ENCODE measurements at places on chromosomes 4 and X.

DNA sequence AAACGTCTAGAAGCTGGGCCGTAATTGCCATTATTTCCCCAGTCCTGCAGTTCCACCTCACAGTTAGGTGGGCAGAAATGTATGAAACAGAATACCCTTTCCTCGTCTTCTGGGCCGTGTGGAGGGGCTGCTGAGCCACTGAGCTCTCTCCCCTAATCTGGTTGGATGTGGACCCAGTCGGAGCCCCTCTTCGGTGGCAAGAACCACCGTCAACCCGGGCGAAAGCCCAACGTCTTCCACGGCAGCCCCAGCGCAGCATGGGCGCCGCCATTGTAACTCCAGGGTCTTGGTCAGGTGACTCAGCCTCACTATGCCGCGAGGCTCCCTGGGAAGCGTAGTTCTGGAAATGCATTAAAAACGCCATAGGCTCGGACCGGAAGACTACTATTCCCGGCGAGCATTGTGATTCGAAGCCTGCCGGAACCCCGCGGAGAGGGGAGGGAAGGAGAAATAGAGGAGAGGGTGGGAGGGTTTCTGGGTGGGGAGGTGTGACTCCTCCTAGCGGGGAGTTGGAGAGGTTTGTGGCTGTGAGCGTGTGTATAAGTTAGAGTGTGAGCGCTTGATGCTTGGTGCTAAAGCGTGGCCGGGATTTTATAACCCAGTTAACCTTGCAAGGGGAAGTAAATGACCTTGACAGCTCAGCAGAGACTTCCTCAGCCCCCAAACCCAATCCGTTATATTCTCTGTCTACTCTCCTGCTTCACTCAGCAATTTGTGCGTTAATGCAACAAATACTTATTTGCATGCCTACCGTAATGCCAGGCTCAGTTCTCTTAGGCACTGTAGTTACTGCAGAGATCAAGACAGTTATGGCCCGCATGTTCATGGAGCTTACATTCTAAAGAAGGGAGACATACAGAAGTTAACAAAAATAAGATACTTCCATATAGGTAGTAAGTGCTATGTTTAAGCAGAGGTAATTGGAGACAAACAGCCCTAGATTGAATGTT, at the start of gene GATB:
GATB (minus strand) TSS at position 296 of the 950 bp plus-strand sequence; CDS start at position 271, 25 bp downstream.
- peak; percentile 95 for DNase-seq

DNA sequence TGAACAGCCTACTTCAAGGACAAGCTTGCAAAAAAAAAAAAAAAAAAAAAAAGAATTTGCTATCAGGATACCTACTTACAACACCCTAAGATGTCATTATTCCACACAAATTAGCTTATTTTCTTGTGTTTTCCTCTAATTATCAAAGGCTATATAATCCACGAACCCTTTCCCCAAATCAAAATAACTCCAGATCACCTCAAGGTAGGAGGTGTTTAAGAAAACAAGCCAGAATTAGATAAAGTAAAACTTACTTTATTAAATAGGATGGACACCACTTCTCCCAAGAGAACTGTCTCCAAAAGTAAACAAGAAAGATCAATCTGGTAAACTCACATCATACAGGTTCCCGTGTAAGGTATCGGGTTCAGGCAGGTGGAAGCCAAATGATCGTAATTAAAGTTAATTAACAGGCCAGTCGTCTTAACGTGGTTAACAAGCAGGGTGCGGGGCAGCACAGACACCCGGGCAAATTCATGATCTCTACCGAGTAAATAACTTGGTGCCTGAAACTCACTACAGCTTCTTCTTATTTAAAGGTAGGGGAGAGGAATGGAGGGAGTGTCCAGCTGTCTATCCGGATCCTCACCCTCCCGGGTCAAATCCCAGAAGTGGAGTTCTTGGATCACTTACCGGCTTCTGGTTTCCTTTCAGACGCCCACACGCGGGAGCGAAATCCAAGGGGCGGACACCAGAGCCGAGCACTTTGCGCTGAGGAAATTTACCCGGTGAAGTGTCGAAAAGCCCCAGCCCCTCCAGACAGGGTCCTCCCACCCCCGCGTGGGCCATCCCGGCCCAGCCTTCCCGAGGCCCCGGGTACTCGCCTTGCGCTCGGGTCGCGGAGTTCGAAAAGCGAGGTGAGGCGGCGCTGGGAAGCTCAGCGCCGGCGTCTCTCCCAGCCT, 708 bp downstream of the ARAP2 start:
- DNase-seq: peak; percentile 95

GRCh38 chrX:128728943-128729342, 676.7 kb upstream of the ACTRT1 start:
- no peak for DNase-seq

- DNase-seq: no peak
These were observed 75.7 kb upstream of the ARHGAP24 start for GRCh38 chr4:85399270-85399669.

DNA sequence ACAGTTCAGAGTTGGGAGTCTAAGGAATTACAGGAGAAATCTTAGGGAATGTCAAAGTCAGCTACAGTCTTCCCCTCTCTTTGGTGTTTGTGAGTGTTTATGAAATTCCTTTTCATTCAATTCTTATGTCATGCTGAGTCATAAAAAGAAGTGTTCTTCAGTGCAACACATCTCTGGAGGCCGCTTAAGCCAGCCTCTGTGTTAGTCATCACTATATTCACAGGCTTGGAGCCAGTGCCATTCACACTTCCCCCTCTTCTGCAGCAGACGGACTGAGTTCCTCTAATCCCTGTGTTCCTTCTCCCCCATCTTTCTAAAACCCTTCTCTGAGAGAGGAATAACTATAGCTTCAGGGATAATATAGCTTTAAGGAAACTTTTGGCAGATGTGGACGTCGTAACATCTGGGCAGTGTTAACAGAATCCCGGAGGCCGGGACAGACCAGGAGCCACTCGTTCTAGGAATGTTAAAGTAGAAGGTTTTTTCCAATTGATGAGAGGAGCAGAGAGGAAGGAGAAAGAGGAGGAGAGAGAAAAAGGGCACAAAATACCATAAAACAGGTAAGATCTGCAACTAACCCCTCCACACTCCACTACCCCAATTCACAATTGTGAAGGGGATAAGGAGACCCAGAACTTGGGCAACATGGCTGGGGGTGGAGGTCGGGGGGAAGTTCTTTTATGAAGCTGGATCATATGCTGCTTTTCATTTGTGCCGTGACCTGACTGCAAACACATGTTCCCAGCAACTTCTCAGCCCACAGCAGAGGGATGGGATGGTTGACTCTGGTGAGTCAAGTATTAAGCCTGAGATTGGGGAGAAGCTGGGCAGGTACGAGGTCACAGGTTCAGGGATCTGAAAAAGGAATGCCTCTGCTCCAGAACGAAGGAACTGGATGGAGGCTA, at the start of gene SRPX2:
SRPX2 (plus strand) TSS at position 244 of the 905 bp plus-strand sequence. CDS start 2,124 bp downstream, outside the sequence.
- peak; percentile 79 for DNase-seq

GRCh38 chr4:102862016-102862415, 6.8 kb upstream of the CISD2 start:
- DNase-seq: peak; percentile 66

GRCh38 chrX:134520860-134521390, 61.0 kb downstream of the HPRT1 start:
- DNase-seq: peak; percentile 45

GRCh38 chr4:136687118-136687517, 845.2 kb downstream of the PCDH18 start:
- no peak for DNase-seq

GRCh38 chrX:2595258-2595657, 94.5 kb upstream of the DHRSX start:
- no peak for DNase-seq

DNA sequence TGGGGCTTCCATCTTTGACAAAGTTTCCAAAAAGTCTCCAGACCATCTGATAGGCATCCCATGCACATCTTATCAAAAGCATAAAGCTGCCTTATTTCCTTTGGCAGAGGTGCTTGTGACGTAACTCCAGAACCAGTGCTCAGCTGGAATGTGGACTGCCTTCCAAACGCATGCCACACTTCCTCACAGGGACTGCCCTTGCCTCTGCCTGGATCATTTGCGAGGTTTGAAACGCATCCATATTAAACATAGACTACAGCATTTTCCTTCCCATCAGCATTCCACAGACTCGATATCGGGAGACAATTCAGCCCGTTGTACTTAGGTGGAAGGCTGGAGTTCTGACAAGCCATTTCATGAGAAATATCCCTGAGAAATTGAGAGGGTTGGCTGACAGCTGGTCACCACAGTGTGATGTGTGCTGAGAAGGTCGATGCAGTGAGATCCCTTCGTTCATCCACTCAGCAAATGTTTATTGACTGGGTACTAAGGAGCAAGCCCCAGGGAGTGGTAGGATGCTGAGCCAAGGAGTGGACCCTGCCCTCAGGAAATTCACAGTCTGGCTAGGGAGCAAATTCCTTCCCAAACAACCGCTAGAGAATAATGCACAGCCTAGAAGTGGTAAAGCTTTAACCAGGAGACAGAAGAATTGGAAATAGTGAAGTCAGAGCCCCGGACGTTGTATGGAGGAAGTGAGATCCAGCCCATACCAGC, 376.0 kb downstream of the BCOR start:
- no peak for DNase-seq

GRCh38 chr4:30619679-30620078, 100.5 kb upstream of the PCDH7 start:
- DNase-seq: no peak

DNA sequence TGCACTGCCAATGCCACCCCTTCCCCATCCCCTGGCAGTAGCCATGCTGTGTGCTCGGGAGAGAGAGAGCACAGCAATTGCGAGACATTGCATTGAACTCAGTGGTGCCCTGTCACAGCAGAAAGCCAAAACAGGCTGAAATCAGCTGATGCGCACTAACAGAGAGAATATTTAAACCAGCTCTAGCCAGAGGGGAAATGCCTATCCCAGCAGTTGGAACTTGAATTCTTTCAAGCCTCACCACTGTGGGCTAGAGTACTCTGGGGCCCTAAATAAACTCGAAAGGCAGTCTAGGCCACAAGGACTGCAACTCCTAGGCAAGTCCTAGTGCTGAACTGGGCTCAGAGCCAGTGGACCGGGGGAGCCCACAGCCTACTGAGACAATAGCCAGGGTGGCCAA, 17.7 kb upstream of the RP2 start:
- DNase-seq: no peak

DNA sequence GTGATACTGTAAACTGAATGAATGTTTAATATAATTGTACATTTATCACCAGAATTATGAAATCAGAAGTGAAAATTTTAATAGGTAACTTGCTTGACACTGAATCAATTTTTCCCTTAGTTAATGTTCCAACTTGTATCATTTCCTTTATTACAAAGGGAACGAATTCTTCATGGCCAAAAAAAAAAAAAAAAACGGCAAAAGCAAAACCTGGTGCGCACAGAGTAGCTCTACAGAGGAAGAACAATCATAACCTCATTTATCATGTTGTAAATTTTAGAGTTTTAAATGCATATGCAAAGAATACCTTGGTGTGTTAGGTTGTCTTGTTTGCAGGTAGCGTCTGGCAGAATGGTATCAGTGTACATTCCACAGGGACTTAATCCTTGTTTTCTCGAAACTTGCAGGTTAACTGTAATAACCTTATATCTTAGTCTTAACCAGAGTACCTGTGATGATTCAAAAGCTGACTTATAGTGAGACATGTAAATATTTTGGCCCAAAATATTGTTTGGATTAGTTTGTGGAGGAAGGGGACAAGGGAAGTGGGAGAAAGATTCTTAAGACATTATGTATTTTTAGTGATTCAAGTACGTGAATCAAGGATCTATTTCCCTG, 70.0 kb downstream of the NPNT start:
- no peak for DNase-seq

DNA sequence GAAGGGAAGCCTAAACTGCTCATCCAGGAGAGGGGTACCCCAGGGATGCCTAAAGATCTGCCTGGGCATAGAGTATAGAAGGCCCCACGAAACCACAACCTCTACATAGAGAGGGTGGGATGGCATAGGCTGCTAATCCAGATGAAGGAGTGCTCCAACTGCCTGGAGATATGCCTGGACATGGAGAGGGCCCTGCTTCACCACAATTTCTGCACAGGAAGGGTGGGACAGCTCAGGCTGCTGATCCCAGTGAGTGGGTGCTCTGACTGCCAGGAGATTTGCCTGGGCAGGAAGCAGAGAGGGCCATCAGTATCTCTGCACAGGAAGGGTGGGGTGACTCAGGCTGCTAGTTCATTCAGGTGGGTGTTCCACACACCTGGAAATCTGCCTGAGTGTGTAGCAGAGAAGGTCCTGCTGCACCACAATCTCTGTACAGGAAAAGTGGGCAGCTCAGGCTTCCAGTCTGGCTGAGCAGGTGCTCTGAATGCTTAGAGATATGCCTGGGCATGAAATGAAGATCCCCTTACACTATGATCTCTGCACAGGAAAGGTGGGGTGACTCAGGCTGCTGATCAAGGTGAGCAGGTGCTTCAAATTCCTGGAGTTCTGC, 61.1 kb downstream of the ZNF518B start:
- no peak for DNase-seq

DNA sequence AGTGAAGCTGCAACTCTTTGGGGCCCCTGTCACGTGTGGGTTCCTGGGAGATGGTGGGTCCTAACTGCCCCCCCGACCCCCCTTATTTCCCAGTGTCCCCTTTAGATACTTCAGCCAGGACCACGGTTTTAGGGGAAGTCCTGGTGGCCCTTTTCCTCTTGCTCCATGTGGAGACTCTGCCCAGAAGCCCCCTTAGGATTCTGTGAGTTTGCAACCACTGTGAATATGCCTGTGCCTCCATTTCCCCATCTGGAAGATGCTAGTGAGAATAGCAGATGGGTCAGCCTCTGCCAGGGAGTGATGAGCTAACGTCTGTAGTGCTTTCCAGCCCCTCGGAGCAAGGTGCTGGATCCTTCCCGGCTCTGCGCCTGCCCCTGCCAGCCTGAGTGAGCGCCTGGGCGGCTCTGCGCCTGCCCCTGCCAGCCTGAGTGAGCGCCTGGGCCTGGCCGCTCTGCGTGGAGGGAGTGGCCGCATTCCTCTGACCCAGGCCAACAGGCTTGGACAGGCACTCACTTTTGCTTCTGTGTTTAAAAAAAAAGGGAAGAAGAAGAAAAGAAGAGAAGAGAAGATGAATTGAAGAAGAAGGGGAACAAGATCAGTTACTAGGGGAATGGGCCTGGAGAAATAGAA, 6.7 kb upstream of the CITED1 start:
- no peak for DNase-seq

DNA sequence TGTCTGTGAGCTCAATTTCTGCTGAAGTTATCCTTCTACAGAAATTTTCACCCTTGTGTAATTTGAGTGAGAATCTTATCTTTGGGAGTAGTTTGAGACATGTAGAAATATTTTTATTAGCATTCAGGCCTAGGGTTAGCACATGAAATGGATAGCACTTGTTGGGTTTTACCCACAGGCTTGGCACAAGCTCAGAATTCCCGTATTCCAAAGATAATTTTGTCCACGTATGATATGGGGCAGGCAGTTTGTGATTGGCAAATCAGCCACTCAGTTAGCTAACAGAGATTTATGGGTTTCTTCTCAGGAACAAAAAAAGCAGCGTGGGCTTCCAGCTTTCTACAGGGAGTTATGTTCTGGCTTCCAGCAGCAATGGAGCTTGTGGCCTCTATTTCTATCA, 117.9 kb upstream of the DCAF8L1 start:
- DNase-seq: no peak

GRCh38 chr4:139581096-139581495, 25.1 kb upstream of the SETD7 start:
- DNase-seq: no peak

- no peak for DNase-seq
These were observed 80.4 kb downstream of the TET2 start for GRCh38 chr4:105227054-105227453.

GRCh38 chrX:107541244-107541643, 87.1 kb upstream of the PRPS1 start:
- no peak for DNase-seq

GRCh38 chr4:176575141-176575730, 217.5 kb downstream of the VEGFC start:
- DNase-seq: no peak

GRCh38 chr4:99651016-99651769, 6.4 kb downstream of the C4orf54 start:
- DNase-seq: no peak

GRCh38 chr4:57254754-57255153, 144.6 kb upstream of the IGFBP7 start:
- no peak for DNase-seq
